ENCODE measurements at places on chromosomes 7 and 10.

GRCh38 chr10:13707156-13707881 lies 120.6 kb downstream of the PRPF18 start:
- no peak for DNase-seq

GRCh38 chr10:44938956-44939355 lies 20.6 kb upstream of the RASSF4 start:
- no peak for DNase-seq

DNA sequence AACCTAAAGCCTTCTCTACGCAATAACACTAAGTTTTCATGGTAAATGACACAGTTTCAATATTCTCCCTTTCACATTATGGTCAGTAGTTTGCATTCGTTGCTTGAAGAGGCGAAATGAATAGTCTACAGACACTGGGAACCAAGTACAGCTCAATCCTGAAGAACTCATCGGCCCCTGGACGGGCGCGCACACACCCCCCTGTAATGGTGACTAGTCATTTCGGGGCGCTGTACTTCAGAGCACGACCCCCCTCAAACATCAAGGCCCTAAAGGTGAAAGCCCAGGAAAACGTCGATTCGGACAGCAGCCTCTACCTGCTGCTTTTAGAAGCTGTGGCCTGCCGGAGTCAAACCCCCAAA lies 1.0 kb downstream of the NT5C2 start:
- DNase-seq = no peak

DNA sequence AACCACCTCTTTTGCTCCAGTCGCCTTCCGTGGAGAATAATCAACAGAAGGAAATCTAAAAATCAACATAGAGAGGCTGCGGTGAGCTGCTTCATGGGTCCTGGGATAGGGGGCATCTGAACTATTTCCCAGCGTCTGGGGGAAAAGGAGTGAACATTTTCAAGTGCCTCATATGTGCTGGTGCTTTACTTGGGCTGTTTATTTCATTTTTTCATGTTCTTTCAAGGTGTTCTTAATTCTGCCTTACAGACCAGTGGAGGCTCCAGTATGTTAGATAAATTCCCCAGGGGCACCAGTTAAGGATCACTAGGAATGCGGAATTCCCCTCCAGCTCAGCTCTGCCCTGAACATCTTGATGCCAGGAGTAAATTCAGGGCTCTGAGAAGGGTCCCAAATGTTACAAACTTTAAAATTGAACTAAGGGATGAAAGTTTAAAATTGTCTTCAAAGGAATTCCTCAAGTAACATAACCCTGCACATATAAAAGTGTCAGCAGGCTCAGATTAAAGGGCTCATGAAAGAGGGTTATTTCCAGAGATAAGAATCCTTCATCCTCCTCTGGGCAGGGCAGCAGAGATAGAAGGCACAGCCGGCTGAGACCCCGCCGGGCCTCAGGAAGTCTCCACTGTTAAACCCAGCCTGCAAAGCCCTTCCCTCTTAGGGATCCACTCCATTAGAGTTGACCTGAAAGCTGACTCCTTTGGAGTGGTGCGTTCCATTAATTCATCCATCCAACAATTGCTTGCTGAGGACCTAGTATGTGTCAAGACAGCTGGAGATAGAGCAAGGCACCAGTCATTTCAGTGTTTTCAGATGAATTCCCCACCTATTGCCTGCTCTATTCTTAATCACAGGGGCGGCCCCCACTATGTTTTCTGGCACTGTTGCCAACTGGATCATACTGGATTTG lies 345.8 kb downstream of the KCNMA1 start:
- no peak for DNase-seq

GRCh38 chr7:25031432-25031831 lies 51.5 kb upstream of the OSBPL3 start:
- DNase-seq = no peak
